A549 treated with DMSO at 1 μM for 4 hours (cell line): ENCODE measurements at places on chromosomes 6 and 20. TPM values are rescaled to one million over a fixed set of nuclear protein-coding genes. Genes with fewer than 3 reads are reported as not detected.

Gene GSTA2
- total RNA-seq, result 0.06 to 0.17 TPM in 2 of 5 replicates, not detected in the others

Gene GNAS-AS1
- not detected in 5 replicates for total RNA-seq

Gene PRPH2
- not detected in 5 replicates for total RNA-seq

Gene RCAN2
- total RNA-seq, result not detected in 5 replicates

Gene CLPSL1
- not detected in 5 replicates for total RNA-seq
